Mesothelial cell of epicardium (in vitro differentiated cells): ENCODE measurements at places on chromosomes 13 and 19. TPM values are rescaled to one million over a fixed set of nuclear protein-coding genes. Genes with fewer than 3 reads are reported as not detected.
A peak's percentile ranks its signal among the peaks of the same experiment; 100 is the strongest.

The ICAM3 gene
- 2.0 to 2.7 TPM (median 2.3 TPM) in 3 replicates for total RNA-seq

The QPCTL gene
- total RNA-seq: 8.0 to 10.6 TPM (median 9.1 TPM) in 3 replicates

The HIPK4 gene
- total RNA-seq: 0.20 to 0.32 TPM (median 0.31 TPM) in 3 replicates

The TUBA3C gene
- not detected in 3 replicates for total RNA-seq

GRCh38 chr13:63446329-63446728 is 2030.7 kb upstream of the PCDH20 start:
- no peak for DNase-seq

GRCh38 chr13:100364591-100364990 is 224.0 kb downstream of the GGACT start:
- no peak for DNase-seq

GRCh38 chr19:977058-977464 is 7.1 kb upstream of the WDR18 start:
- DNase-seq: no peak

DNA sequence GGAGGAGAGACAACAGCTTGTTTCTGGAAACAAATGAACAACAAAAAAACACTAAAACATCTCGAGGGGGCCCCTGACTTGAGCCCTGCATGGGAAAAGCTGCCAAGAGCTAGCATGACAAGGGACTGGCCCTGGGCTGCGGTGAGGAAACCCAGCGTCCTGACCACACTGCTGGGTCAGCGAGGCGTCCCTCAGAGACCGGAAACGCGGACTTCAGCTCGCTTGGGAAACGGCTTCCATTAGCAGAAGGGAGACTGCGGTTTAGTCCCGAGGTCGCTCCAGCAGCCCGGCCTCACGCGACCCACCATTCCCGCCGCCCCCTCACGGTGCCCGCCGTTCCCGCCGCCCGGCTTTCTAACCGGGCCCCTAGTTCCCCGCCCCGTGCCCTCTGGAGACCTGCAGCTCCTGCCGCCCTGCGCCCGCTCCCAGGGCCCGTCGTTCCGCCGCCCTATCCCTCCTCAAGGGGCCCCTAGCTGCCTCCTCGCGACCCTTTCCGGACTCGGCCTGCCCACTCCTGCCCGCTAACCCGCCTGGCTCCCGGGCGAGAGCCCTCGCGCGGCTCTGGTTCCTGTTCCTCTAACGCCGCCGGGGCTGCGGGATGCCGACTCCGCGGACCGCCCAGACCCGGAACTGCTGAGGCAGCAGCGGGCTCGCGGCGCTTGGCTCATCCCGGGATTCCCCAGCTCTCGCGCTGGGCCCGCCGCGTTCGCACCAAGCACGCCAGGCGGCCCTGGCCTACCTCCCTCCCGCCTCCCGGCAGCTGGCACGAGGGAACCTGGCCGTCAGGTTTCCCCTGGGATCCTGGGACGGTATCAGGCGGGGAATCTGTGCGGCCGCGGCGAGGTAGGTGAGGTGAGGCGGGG is at the start of gene CCDC122:
CCDC122 (minus strand) TSS at position 849 of the 863 bp plus-strand sequence. CDS start 10,364 bp downstream, outside the sequence.
- DNase-seq: peak; percentile 70

GRCh38 chr13:107035186-107035585 is 467.2 kb upstream of the ARGLU1 start:
- no peak for DNase-seq

DNA sequence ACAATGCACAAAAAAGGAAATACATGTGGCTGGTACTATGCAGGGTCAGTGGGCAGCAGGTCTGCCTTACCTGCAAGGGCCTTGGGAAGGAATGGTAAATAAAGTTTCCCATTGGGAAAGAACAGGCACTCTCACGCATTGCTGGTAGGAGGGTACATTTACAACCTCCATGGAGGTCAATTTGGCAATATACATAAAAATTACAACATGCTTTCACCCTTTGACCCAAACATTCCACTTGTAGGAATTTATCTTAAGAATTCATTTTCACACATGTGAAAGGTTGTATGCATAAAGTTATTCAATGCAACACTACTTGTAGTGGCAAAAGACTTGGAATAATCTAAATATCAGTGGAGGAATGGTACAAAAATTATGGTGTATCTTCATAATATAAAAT is 216.4 kb downstream of the DLEU7 start:
- no peak for DNase-seq
